ENCODE measurements at places on chromosomes 13 and 19.

DNA sequence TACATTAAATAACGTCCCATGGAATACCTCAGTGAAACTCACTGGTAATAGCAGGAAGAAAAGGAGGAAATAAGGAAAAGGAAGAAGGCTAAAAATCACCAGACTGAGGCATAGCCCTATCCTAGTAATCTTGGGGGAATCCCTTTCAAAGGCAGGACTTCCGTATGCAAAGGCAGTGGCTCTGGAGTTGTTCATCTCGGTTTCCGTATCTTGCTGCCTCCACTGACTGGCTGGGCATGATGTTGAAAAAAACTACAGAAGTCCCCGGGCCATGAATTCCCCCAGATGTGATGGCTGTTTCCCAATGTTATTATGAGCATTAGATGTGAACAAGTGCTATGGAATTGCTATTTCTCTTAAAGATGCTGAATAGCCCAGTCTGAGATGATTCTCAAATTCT lies 5.5 kb downstream of the FPR2 start:
- no peak for DNase-seq

GRCh38 chr19:1468274-1468820 lies 10.7 kb downstream of the C19orf25 start:
- peak; percentile 14 for DNase-seq

DNA sequence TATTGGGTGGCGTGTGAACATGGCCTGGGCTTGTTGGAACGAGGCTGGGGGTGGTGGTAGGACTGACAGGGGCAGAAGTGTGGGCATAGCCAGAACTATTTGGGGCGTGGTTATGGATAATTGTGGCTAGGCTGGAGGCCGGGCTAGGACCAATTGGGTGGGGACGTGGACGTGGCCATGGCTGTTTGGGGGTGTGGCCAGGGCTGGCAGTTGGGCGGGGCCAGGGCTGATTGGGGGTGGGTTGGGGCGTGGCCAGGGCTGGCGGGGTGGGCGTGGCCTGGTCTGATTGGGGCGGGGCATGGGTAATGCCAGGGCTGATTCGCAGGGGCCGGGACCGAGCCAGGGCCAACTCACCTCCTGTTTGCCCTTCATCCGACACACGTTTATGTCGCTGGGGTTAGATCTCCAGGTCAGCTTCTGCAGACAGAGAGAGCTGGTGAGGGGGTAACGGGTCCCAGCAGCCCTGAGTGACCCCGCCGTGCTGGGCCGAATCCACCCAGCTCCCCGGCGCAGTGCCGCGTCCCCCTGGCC lies 2.8 kb downstream of the SEMA6B start:
- DNase-seq, result no peak

- no peak for DNase-seq
Observed at GRCh38 chr19:12163826-12164225, 930 bp downstream of the ZNF136 start.

- no peak for DNase-seq
Observed at GRCh38 chr13:51999510-51999911, 11.7 kb downstream of the ATP7B start.

DNA sequence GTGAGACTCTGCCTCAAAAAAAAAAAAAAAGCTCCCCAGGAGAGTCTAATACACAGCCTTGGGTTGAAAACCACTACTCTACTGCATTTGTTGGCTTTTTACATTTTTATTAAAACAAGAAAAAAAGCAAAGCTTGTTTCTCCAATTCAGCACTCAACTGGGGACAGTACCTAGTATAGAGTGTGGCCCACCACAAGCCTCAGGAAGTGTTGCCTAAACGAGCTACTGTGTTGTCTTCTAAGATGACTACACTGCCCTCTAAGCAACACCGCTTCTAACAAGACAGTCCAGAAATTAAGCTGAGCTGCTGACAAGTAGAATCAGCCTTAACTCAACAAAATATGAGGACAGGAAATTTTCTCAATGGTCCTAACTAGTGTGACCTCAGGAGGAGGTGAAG lies 522.2 kb downstream of the FGF9 start:
- DNase-seq, result no peak

DNA sequence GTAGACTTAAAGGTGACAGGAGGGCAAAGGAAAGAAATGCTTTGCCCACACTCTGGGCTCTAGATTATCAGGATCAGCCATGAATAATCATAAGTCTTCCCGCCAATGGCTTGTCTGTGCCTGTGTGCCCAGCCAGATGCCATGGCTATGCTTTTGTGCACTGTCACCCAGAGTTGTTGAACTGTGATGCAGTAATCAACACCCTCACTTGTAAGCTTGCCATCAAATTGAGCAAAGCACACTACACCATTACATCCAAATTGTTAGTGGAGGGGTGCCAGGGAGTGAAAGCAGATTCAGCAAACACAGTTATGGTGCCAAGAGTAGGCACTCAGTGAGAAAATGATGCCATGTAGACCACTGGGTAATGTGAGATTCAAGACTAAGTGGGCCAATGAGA lies 845.3 kb upstream of the MIR17HG start:
- DNase-seq, result no peak

Data from activated naive CD4-positive, alpha-beta T cell treated with anti-CD3 and anti-CD28 coated beads, Interleukin-2, amount 50 U/mL, for 16 hours (primary cell).